Heart left ventricle (tissue), 16 donors: ENCODE measurements at places on chromosomes 12 and 14. TPM values are rescaled to one million over a fixed set of nuclear protein-coding genes. Genes with fewer than 3 reads are reported as not detected.

The CABP1 gene
- 9.1 TPM for total RNA-seq

DNA sequence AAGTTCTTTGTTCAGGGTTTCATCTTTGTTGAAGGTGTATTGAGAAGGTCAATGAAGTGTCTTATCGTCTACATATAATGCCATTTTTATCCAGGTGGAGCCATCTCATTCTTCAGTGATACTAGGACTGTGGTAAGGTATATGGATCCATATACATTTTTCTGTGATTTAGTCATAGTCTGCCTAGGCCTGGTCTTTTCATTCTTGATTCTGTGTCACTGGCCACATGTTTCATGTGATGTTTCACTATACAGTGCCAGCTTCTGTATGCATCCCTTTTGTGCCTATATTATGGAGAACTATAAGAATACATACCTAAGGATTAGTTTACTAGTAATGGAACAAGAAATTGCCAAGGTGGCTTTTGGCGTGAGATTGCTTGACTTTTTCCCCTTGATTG is 40.5 kb downstream of the VEZT start:
- DNase-seq: no peak
- peaks cover 10% of the 10 kb centered on the region for H3K4me1 ChIP-seq
- H3K4me3 ChIP-seq: no peak overlapping the region

- DNase-seq: no peak
- no peak overlapping the region for H3K4me3 ChIP-seq
- no peaks in the 10 kb centered on the region for H3K27me3 ChIP-seq
- H3K36me3 ChIP-seq: no peaks in the 10 kb centered on the region
- H3K4me1 ChIP-seq: no peaks in the 10 kb centered on the region
These were observed 49.8 kb downstream of the CKAP4 start for GRCh38 chr12:106197906-106198623.

- no peak overlapping the region for H3K4me3 ChIP-seq
- DNase-seq: no peak
- no peaks in the 10 kb centered on the region for H3K36me3 ChIP-seq
- H3K27me3 ChIP-seq: no peaks in the 10 kb centered on the region
These were observed 8.9 kb upstream of the ETNK1 start for GRCh38 chr12:22615963-22616501.

The CMA1 gene
- not detected for total RNA-seq

DNA sequence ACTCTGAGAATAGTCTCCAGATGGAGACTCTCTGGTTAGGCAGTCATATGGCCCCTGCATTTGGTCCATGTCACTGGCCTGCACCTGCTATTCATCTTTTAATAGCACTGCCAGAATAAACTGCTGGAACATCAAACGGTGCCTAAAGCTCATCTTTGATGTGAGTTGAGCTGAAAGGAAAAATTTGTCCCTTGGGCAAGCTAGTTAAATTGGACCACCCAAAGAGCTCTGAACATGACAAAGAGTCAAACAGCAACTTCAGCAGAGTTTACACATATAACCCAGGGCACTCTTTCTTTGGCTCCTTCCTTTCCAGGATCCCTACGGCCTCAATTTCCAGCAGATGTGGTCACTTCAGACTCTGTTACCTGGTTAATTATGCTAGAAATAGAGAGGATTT is 269.9 kb downstream of the RPL10L start:
- H3K4me1 ChIP-seq: no peaks in the 10 kb centered on the region
- no peak overlapping the region for H3K27ac ChIP-seq
- no peak overlapping the region for H3K4me3 ChIP-seq
- DNase-seq: no peak
- no peaks in the 10 kb centered on the region for H3K36me3 ChIP-seq

The ARL1 gene
- 94.8 TPM for total RNA-seq

- no peak for DNase-seq
- no peaks in the 10 kb centered on the region for H3K4me1 ChIP-seq
- no peaks in the 10 kb centered on the region for H3K36me3 ChIP-seq
- no peak overlapping the region for H3K4me3 ChIP-seq
- no peak overlapping the region for H3K27ac ChIP-seq
- H3K27me3 ChIP-seq: no peaks in the 10 kb centered on the region
These were observed 39.6 kb upstream of the YY1 start for GRCh38 chr14:100199240-100199860.

GRCh38 chr14:65920996-65921395 is 508.5 kb downstream of the FUT8 start:
- H3K4me1 ChIP-seq: no peaks in the 10 kb centered on the region
- H3K4me3 ChIP-seq: no peak overlapping the region
- no peaks in the 10 kb centered on the region for H3K36me3 ChIP-seq
- H3K27me3 ChIP-seq: peaks cover 5% of the 10 kb centered on the region
- no peak for DNase-seq

The APEX1 gene
- total RNA-seq: 75.9 TPM

- H3K27me3 ChIP-seq: no peaks in the 10 kb centered on the region
- no peak for DNase-seq
- no peaks in the 10 kb centered on the region for H3K4me1 ChIP-seq
- H3K4me3 ChIP-seq: no peak overlapping the region
- H3K36me3 ChIP-seq: no peaks in the 10 kb centered on the region
- no peak overlapping the region for H3K27ac ChIP-seq
These were observed 659.5 kb downstream of the TMEM121 start for GRCh38 chr14:106185837-106186233.

DNA sequence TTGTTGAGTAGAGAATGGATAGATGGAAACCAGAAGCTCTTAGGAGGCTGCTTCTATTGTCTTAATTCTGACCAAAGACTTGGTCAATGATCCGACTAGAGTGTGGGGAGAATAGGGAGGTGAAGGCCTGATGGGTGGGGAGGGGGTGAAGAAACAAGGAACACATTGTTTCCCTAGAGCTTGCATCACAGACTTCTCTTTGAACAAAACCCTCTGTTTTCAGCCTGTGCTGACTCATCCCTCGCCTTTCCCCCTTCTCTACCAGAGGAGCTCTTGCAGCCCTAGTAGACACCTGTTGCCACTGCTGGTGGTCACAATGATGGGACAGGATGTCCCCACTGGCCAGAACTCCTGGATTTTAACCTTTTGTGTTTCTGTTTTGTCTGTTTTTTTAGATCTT is 46.8 kb upstream of the CISTR start:
- H3K27me3 ChIP-seq: peaks cover 56% of the 10 kb centered on the region
- no peak overlapping the region for H3K4me3 ChIP-seq

The KCNMB4 gene
- total RNA-seq: 2.1 TPM

The KRT79 gene
- total RNA-seq: not detected

The CD69 gene
- not detected for total RNA-seq

DNA sequence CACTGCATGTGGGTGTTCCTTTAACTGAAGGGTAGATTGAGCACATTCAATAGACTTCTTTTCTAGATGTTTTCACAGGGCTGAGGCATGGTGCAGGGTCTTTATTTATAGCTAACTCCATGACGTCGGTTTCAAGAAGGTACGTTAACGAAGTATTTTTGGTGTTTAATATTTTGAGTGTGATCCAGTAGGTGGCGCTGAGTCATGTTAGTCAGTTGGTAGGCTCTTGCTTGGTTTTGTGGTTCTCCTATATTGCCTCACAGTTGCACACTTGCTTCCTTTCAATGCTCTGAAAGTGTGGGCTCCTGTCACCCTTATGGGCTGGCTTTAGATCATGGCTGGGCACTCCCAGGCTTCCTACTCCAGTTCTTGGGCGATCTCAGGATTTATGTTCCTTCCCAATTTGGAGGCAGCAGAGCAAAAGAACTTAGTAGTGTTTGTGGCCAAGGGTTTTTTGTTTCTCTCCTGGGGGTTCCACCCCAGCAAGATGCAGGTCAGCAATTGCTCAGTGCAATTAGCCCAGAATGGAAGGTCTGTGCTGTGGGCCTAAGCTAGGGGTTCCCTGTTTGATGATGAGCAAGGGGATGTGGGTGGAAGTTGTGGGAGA is 471.6 kb upstream of the FOXG1 start:
- no peaks in the 10 kb centered on the region for H3K36me3 ChIP-seq
- H3K4me1 ChIP-seq: no peaks in the 10 kb centered on the region
- H3K27me3 ChIP-seq: no peaks in the 10 kb centered on the region
- DNase-seq: no peak
- H3K4me3 ChIP-seq: no peak overlapping the region

DNA sequence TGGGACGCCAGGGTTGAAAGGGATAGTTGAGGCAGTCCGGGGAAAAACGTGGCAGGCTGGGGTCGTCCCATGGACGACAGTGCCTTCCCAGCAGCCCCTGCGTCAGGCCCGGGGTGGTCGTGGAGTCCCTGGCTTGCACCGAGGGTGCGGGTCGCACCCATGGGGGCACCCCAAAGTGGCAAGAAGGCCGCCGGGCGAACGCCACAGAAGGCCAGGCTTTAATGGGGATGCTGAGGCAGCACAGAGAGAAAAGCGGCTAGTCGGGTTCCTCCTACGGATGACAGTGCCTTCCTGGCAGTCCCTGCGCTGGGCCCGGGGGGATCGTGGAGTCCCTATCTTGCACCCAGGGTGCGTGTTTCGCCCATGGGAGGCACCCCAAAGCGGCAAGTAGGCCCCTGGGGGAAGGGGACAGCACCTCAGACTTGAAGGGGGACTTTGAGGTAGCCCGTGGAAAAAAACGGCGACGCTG is 158.6 kb upstream of the ALG10B start:
- DNase-seq: no peak
- no peak overlapping the region for H3K27ac ChIP-seq
- H3K27me3 ChIP-seq: no peaks in the 10 kb centered on the region
- no peaks in the 10 kb centered on the region for H3K4me1 ChIP-seq

- H3K36me3 ChIP-seq: no peaks in the 10 kb centered on the region
- no peaks in the 10 kb centered on the region for H3K27me3 ChIP-seq
- H3K4me3 ChIP-seq: no peak overlapping the region
- DNase-seq: no peak
- H3K4me1 ChIP-seq: no peaks in the 10 kb centered on the region
These were observed 167.3 kb downstream of the ZFP36L1 start for GRCh38 chr14:68625366-68626090.

DNA sequence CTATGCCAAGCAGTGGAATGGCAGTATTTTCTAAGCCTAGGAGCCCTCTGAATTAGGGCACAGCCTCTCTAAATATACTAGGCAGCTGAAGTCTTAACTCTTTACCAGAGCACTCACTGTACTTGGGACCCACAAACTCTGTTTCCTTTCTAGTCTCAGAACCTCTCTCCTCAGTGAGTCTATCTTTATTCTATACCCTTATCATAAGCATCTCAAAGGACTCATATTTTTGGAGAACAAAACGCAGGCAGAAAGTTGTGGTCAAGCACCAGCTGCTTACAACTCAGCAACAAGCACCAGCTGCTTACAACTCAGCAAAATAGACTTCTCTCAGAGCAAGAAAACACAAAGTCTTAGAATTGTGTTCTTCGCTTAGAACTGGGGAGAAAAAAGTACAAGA is 993 bp downstream of the CCDC196 start:
- peaks cover 9% of the 10 kb centered on the region for H3K4me1 ChIP-seq
- H3K27ac ChIP-seq: no peak overlapping the region
- H3K36me3 ChIP-seq: no peaks in the 10 kb centered on the region
- no peak for DNase-seq

- no peak for DNase-seq
- H3K4me1 ChIP-seq: no peaks in the 10 kb centered on the region
- H3K4me3 ChIP-seq: no peak overlapping the region
- no peaks in the 10 kb centered on the region for H3K36me3 ChIP-seq
- no peaks in the 10 kb centered on the region for H3K27me3 ChIP-seq
These were observed 9.5 kb upstream of the BEST3 start for GRCh38 chr12:69708649-69709048.

- H3K27ac ChIP-seq: peak overlapping the region; percentile 45
- peaks cover 100% of the 10 kb centered on the region for H3K36me3 ChIP-seq
- no peaks in the 10 kb centered on the region for H3K27me3 ChIP-seq
- peaks cover 4% of the 10 kb centered on the region for H3K4me1 ChIP-seq
- peak; percentile 86 for DNase-seq
These were observed 24.2 kb downstream of the OTUB2 start for GRCh38 chr14:94050231-94050880.

The SRRM4 gene
- 0.57 TPM for total RNA-seq

The SPIC gene
- total RNA-seq: not detected

GRCh38 chr12:115341442-115341841 is 657.5 kb upstream of the TBX3 start:
- H3K36me3 ChIP-seq: no peaks in the 10 kb centered on the region
- H3K4me1 ChIP-seq: no peaks in the 10 kb centered on the region
- H3K4me3 ChIP-seq: no peak overlapping the region
- no peaks in the 10 kb centered on the region for H3K27me3 ChIP-seq
- no peak overlapping the region for H3K27ac ChIP-seq
- peak; percentile 66 for DNase-seq

DNA sequence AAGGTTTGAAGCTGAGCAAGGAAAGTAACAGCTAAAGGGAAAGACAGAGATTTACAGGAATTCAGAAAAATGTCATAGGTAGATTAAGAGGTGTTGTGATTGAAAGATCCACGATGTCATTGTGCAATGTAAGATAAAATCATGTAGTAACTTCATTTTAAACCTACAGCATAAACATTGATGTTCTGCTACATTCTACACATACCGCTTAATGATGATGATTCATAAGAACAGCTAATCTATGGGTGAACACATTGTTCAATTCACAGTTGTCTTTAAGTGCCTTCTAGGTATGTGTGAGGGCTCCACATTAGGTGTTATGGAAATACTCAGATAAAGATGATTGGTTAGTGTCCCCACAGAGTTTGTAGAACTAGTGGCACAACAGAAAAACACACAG is 170.9 kb downstream of the GRIP1 start:
- no peak for DNase-seq
- H3K36me3 ChIP-seq: no peaks in the 10 kb centered on the region
- H3K27me3 ChIP-seq: no peaks in the 10 kb centered on the region
- H3K4me3 ChIP-seq: no peak overlapping the region
- no peaks in the 10 kb centered on the region for H3K4me1 ChIP-seq
- H3K27ac ChIP-seq: no peak overlapping the region

The IPO4 gene
- 25.6 TPM for total RNA-seq

- peak overlapping the region; percentile 70 for H3K27ac ChIP-seq
- H3K4me1 ChIP-seq: no peaks in the 10 kb centered on the region
- H3K27me3 ChIP-seq: no peaks in the 10 kb centered on the region
These were observed 27.4 kb upstream of the BTBD6 start for GRCh38 chr14:105220699-105221597.

The NOVA1 gene
- 2.4 TPM for total RNA-seq

DNA sequence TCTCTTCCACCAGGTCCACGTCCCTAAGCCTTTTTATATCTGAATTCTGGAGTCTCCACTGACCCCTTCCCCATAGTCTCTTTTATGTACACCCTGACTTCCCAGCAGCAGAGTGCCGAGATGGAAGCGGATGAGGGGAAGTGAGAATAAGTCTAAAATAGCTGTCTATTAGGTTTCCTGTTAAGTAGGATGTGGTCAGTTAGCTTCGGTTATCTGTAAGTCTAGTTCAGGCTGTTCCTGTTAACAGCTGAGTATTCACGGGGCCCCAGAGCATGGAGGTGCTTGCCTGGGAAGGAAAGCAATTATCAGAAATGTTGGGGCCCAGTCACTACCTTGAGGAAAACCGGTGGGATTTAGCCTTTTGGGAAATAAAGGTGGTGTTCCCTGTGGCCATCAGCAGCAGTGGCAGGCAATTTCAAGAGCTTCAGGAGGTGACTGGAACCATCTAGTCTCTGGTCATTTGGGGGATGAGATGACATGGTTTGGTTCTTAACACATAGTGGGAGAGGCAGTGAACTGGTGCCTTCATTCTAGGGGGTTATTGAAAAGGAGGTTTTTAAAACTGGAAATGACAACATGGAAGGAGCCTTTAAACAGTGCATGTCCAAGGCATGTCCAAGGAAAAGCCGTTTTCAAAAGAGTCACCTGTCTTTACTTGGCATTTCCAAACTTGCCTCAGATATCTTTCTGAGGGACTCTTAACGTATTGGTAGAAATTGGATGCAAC is 21.8 kb downstream of the CHST11 start:
- H3K4me1 ChIP-seq: no peaks in the 10 kb centered on the region
- no peaks in the 10 kb centered on the region for H3K27me3 ChIP-seq
- DNase-seq: no peak

GRCh38 chr12:42589465-42590329 is at the start of gene PRICKLE1:
PRICKLE1 (minus strand) TSS chr12:42589746; CDS start chr12:42472516, 117,230 bp downstream.
- peak; percentile 60 for DNase-seq
- no peaks in the 10 kb centered on the region for H3K36me3 ChIP-seq
- peaks cover 37% of the 10 kb centered on the region for H3K4me1 ChIP-seq
- H3K4me3 ChIP-seq: peak within 1 kb of the TSS; percentile 90
- H3K27ac ChIP-seq: peak within 1 kb of the TSS; percentile 79
- H3K27me3 ChIP-seq: no peaks in the 10 kb centered on the region
